Natural killer cell (primary cell): ENCODE measurements at places on chromosomes 1 and 21.

DNA sequence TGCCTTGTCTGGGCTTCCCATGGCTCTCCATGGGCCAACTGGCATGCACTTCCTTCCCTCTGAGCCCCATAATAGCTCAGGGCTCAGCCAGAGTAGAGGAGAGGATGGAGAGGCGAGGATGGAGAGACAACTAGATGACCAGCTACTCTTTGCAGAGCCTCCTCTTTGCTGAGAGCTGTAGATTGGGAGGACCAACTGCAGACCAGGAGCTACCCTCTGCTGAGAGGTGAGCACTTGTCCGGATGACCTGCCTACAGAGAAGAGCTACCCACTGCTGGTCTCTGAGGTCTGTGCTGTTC, 58.0 kb upstream of the ETV3 start:
- DNase-seq, result no peak

DNA sequence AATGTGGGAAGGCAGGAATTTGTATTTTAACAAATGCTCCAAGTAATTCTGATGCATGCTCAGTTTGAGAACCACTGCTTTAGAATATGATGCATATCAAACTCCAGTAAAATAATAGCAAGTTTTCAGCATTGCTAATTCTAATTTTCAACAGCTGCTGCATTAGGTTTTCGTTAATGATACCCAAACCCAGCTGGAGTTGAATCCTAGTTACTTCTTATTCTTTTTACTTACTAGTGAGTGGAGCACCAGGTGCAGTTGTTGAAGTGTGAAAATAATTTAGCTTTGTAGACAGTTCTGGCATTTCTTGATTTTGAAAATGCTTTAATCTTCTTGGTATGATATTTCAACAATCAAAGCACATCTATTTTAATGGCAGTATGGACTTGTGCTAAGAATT, 138.5 kb downstream of the HS2ST1 start:
- DNase-seq, result no peak

DNA sequence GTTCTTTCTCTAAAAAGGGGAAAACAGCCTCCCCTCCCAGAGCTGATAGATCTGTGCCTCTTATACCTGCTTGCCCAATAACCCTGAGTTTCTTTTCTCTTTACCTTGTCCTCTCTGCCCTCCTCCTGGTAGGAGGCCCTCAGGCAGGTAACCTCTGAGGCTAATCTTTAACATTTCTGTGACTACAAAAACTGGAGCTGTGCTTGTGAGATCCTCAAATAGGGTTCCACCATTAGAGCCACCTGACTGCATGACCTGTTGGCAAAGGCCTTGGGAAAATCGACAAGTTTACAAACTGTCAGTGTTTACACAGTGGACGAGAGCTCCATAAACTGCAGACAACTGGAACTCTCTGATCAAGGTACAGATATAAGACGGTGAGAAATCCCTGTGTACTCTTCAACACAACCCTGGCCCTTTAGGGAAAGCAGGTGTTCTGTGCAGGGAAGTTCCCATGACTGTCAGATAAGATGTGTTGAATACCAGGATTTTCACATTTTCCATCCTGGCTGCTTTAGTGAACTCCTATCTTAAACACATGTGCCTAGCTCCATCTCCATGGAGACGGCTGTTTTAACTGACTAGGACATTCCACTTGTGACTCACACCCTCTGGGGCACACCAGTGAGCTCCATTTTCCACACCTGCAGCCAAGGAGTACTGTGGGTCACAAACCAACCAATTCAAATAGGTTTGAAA, 38.3 kb downstream of the ECE1 start:
- DNase-seq, result no peak

GRCh38 chr1:210697185-210697584, 368.5 kb downstream of the HHAT start:
- no peak for DNase-seq

DNA sequence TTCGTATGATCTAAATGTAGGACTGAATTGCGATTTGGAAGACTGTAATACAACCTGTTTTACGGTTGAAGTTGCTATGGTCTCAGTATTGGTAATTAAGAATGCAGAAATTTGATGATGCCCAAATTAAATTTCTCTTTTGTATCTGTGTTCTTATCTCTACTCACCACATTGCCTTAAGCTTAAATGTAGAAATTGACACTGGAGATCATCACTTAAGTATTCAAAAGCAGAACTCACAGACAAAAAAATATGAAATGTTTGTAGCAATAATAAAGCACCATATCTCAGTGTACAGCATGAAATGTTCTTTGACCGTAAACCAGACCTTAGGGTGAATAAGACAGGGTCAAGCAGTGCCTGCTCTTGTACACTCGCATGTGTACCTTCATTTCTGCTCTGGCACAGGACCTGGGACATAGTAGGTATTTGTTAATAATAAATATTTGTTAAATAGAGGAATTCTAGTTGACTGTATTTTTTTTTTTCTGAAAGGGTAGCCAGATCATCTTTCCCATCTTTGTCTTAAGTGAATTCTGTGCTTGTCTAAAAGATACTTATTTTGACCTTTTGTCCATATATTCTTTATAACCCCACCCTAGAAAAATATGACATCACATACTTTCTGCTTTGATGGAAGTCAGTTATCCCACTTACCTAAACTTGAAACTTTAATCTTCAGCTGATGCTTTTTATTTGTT, 1.5 kb downstream of the CDC7 start:
- no peak for DNase-seq

- no peak for DNase-seq
Observed at GRCh38 chr1:32309960-32310359, 18.1 kb downstream of the HDAC1 start.

- DNase-seq, result no peak
Observed at GRCh38 chr1:226086776-226087175, 24.3 kb downstream of the H3-3A start.

DNA sequence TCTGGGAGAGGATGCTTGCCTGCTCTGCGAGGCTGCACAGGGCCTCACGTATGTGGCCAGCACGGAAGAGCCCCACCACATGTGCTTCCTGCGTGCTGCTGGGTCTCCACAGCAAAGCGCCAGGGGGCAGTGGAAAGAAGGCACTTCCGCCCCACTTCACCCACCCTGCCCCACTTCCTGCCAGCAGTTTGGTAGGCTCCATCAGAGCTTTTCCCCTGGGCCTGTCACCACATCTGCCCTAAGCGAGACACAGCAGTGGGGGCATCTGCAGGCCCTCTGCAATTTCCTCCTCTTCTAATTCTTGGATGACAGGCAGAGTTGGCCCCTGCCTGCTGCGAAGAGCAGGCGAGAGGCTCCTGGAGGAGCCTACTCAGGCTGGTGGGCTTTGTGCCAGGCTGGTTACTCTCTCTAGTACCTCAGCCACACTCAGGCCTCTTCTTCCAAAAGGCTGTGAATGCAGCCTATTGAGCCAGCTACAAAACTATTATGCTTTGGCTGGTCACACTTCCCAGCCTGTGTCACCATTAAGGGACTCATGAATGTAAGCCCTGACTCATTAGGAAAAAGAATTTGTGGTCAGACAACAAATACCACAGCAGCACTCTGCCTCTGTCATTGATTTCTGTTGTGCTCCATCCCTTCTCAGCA, 25.0 kb downstream of the CD244 start:
- DNase-seq, result peak; percentile 94

- DNase-seq, result no peak
Observed at GRCh38 chr1:115239426-115239825, 98.6 kb downstream of the NGF start.

GRCh38 chr1:48792961-48793360, 16.3 kb upstream of the BEND5 start:
- no peak for DNase-seq
